ENCODE measurements at places on chromosomes 5 and 9.

DNA sequence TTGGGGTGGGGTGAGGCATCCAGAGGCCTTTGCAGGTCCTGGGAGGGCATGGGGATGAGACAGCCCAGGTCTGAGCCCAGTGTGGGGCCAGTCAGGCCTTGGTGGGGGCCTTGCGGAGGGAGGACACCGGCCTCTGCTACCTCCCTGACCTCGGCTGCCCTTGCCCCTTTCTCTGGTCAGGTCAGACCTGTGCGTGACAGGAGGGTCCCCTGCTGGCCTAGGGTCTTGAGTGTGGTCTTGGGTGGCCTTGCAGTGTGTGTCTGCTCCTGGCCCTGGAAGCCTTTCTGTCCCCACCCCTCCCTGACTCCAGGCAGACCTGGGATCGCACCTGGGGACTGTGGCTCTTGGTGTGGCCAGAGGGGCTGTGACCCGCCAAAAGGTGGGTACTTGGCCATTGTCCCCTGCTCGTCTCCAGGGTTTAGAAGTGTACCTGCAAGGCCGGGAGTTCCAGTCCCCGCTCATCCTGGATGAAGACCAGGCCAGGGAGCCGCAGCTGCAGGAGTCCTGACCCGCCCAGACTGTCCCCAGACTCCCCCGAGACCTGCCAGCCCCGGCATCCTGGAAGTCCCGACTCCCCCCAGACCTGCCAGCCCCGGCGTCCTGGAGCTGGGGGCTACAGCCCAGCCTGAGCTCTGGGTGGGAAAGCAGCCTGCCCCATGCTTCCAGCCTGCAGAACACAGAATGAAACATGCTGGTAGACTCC, 4.4 kb upstream of the MAN1B1 start:
- DNase-seq = no peak

GRCh38 chr9:133989625-133990365, 2.3 kb downstream of the VAV2 start:
- no peak for DNase-seq

GRCh38 chr9:88775559-88775958, 215.7 kb upstream of the S1PR3 start:
- DNase-seq = no peak

GRCh38 chr5:89327608-89328007, 444.6 kb upstream of the MEF2C start:
- no peak for DNase-seq

DNA sequence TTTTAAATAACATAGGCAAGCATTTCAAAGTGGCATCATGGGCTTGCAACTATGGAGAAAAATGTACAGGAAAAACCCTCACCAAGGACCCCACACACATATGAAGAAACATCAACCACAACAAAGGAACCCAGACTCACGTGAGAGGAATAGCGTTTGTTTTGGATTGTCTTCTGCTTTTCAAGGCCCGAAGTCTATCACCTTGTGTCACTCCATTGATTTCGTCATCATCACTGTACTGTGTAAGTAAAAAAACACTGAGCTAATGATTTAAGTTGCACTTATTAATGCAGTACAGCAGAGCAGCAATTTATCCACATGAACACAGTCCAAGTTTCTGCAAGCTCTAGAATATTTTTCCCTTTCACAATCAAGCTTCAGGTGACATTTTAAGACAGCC, 72.4 kb downstream of the HABP4 start:
- DNase-seq = no peak

DNA sequence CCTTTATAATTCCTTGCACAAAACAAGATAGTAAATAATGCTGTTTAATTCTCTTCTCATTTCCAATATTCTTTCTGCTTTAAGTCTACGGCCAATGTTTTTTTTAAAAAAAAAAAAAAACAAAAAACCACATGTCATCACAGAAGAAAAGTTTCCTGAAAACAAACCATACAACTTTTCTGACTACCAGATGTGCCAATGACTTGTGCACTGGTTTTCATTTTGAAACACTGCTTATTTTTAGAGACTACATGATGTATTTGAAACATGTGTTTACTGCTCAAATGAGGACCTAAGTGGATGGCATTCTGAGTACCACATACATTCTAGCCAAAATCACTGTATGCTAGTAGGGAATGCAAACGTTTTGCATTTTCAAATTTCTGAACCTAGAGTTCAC, 167.9 kb downstream of the GLIS3 start:
- DNase-seq = no peak

DNA sequence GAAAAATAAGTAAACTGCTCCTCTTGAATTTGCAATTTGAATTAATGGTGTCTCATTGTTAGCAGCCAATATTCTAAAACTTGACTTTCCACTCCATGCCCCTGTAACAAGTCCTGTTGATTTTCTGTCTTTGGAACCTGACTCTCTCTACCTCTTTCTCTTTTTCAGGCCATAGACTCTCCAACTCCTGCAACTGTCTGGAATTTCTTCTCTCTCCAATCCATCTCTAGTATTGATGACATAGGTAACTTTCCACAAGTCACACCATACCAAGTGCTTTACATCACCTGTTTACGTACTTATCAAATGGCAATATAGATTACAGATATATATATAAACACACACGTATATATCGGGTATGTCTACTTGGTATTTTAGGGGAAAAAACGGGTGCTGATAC, 923 bp downstream of the C5orf34 start:
- DNase-seq = no peak

DNA sequence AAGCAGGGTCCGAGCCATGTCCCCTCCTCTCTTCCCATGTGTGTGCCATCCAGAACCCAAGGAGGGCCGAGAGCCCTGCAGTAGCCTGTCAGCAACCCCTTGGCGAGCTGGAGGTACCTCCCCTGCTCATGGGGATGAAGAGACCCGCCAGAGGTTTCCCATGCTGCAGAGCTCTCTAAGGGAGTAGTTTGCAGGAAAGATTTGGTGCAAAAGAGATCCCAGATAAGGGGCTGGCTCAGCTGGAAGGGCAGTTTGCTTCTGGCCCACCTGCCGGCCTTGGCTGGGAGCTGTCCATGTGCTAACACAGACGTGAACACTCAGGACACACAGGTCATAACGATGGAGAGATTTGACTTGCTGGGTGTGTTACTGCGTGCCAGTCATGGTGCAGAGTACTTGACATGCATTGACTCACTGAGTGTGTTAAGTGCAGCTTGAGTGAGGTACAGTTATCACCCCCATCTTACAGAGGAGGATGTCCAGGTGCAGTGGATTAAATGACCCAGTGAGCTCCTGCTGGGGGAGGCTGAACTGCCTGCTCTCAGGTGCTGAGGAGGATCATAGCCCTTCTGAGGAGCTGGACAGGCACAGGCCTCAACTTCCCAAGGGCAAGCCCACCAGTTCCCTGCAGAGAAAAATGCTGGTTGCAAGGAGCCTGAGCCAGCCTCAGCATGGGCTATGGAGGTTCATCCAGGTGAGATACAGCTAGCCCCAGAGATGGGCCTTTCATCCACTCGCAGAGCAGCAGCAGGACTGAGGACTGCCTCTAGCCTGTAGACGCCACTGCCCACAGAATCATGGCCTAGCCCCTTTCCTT, 6.3 kb upstream of the SLC25A48 start:
- no peak for DNase-seq

GRCh38 chr9:113526841-113527240, 63.3 kb downstream of the RGS3 start:
- DNase-seq = no peak

GRCh38 chr9:119284118-119284517, 85.1 kb downstream of the BRINP1 start:
- DNase-seq = no peak

DNA sequence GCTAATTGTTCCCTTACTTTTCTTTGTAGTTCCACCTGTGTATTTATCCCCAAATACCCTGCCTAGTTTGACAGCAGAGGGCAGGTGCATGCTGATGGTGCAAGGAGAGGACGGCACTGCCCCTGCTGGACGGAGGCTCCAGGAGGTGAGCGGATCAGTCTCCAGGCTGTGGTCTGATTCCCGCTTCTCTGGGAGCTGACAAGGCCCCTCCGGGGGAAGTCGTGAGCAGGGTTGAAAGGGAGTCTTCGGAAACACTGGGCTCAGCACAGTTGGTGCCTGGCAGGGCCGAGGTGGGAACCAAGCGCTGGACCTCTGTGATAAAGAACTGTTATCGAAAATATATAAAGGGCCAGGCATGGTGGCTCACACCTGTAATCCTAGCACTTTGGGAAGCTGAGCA, 52.9 kb downstream of the RASGEF1C start:
- no peak for DNase-seq

- DNase-seq = no peak
Observed at GRCh38 chr9:117462861-117463260, 48.0 kb upstream of the ASTN2 start.

DNA sequence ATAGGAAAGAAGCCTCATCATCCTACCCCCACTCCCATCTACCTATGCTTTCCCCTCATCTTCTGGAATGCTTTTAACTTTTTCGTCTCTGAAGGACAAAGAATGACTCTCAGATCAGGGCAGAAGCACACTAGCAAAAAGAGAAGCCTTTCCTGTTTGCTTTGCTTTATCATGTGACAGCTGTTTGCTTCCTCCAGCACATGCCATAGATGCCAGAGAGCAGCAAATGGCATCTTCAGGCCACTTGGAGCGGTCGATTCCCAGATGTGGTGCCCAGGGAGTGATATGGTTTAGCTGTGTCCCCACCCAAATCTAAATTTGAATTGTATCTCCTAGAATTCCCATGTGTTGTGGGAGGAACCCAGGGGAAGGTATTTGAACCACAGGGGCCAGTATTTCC, 294.8 kb downstream of the GADD45G start:
- DNase-seq = no peak

DNA sequence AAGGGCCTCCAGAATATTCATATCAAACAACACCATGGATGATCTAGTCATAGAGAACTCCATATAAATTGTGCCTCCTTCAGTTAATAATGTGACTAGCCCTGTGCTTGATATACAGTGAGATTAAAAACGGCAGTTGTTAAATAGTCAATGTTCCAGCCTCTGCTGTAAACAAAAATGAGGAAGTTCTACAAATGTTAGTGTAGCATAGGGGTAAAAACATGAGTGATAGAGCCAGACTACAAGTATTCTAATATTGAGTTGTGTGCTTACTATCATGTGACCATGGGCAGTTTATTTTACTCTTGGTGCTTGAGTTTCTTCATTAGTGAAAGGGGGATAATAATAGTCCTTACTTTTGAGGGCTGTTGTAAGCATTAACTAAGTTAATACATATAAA, 43.3 kb upstream of the SLCO6A1 start:
- DNase-seq = no peak

- DNase-seq = no peak
Observed at GRCh38 chr5:121251954-121252353, 599.7 kb upstream of the FTMT start.

- no peak for DNase-seq
Observed at GRCh38 chr5:64972591-64972990, 203.9 kb downstream of the CWC27 start.

GRCh38 chr9:16715404-16715803, 155.1 kb downstream of the BNC2 start:
- no peak for DNase-seq

DNA sequence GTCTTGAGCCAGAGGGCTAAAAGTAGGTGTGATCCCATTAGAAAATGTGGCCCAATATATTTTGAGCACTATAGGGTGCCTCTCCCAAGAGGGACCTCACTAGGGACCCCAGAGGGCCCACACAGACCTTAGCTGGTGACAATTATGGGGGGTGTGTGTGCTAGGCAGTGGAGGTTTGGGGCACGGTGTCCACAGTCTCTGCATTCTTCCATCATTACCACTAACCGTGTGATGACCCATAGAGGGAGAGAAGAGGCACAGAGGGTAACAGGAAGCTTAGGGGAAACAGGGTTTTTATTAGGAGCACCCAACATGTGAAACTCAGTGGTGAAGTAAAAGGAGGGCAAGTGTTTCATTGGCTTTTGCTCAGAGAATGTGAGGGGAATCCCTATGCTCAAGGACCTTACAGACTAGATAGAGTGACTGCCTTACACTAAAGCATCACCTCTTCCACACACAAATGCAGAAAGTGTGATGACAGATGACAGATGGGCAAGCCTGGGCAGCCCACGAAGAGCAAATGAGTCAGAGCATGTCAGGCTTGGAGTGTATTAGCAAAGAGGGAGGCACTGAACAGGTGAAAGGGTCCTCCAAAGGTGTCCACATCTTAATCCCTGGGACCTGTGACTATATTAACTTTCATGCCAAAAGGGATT, 2.5 kb upstream of the ACTL7A start:
- no peak for DNase-seq

DNA sequence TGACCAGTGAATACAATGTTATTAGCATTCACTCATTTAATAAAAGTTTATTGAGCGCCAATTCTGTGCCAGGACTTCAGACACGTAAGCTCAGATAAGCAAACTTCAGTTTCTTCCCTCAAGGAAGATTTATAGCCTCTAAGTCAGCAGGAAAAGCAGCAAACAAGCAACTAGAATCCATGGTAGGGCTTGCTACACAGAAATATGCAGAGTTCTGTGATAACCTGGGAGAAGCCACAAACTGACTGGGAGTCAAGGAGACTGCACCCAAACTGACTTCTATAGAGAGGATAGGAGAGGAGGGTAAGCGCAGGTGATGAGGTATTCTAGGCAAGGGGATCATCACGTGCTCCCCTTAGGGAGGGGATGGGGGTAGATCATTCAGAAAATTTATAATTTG, 1.4 kb upstream of the OGN start:
- no peak for DNase-seq

DNA sequence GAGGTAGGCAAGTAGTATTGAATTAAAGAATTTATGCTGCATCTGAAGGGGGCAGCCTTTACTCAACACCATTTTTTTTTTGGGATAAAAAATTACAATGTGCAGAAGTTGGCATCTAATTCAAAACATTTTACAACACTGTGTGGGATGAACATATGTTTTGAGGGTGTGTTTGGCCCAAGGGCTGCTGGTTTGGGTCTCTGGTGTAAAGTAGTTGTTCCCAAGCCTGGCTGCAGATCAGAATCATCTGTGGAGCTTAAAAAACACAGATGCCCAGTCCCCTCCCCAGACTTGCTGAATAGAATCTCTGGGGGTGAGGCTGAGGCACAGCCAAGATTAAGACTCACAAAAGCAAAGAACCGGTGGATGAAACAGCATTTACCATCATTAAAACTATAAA, 33.0 kb upstream of the PDZD2 start:
- DNase-seq = no peak

GRCh38 chr5:24320643-24321042, 324.1 kb downstream of the CDH10 start:
- DNase-seq = no peak

Measured in B cell (primary cell).